ENCODE measurements at places on chromosomes 2 and 18.

GRCh38 chr2:11498543-11499034 is 32.6 kb upstream of the E2F6 start:
- DNase-seq = no peak

GRCh38 chr2:67393237-67393636 is 3.9 kb upstream of the ETAA1 start:
- DNase-seq = no peak

- no peak for DNase-seq
These were observed 126.6 kb upstream of the SLC1A4 start for GRCh38 chr2:64862623-64863022.

GRCh38 chr18:75800331-75800648 is 372.8 kb upstream of the SMIM21 start:
- DNase-seq = no peak

DNA sequence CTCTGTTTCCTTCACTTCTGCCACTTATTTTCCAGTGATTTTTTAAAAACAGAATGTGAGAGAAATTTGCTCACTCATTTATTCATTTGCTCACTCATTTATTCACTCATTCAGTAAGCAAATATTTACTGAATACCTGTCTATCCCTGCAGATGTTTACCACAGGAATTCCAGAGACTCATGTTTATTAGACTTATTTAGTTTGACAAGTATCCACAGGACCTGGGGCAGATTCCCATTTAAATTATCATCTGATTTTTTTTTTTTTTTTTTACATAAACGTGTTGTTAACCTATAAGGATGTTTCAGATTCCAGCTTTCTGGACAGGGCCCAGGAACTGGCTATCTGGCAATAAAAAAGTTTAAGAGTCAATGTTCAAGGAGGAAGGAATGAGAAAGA is 175.1 kb upstream of the ERBB4 start:
- DNase-seq = no peak

DNA sequence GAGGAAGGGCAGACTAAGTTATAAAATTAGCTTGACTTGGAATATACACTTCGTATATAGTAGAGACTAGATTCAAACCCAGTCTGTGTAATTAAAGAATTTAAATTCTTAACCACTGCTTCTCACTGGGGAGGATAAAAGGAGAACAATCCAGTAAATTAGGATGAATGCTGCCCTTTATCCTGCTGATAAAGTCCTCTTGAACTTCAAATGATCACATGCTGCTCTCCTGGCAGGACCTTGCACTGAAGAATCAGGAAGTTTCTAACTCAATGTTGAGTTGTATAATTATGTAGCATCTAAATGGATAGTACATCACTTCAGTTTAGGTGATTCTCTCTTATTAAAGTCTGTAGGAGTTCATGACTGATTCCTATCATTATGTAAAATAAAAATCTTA is 1179.7 kb downstream of the DSC3 start:
- no peak for DNase-seq

- DNase-seq = peak; percentile 27
These were observed 3.3 kb upstream of the HJURP start for GRCh38 chr2:233857511-233858141.

DNA sequence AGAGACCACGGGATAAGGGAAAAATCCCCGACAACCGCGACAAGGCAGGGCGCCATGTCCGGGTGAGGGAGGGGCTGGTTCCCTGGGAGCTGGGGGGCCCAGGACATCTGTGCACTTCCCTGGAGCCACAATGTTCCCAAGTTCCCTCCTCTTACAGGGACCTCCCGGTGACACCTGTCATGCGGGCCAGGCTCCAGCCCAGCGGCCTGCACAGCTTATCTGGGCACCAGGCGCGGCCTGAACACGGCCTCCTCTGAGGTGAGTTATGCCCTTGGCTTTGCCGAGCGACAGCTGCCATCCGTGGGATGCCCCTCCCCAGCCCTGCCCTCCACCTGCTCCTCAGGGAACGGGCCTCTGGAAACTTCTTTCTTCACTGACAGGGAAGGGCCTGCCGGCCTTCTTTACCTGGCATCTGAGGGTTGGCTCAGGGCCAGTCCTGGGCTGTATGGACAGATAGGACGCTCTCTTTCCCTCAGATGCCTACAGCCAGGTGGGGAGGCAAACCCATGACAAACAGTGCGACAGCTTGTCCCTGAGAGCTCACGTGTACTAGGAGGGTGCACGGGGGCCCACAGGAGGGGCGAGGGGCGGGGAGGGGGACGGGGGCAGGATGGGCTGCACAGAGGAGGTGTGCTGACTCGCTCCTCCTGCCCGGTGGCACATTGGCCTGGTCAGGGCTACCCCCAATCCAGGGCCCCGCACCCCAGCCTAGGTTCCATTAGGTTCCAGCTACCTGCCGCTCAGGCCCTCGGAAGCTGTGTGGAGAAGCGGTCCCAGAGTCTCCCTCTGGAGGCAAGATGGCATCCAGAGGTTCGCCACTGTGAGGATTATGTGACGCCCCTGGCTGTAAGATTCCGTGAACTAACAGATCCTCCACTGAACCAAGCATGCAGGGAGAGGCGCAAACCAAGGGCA is 34.9 kb upstream of the HPCAL1 start:
- no peak for DNase-seq

DNA sequence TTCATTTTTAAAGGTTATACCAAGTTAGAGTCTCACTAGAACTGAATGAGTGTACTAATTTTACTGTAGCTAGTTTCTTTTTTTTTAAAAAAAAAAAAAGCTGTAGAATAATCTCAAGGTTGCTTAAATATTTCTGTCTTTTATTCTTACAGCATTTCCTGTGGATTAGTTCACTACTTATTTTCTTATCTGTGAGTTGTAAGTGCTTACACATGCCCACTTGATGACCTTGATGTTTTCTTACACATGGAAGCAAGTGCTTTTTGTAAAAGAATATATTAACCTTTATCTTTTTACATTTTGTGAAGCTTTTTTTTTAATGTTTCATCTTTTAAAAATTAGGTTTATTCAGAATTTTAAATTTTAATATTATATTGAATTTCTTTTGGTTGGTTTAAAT is 57.8 kb downstream of the MSH2 start:
- no peak for DNase-seq

- DNase-seq = no peak
These were observed 206.7 kb downstream of the MGAT5 start for GRCh38 chr2:134460583-134460998.

GRCh38 chr2:17661460-17661859 is 92.2 kb downstream of the SMC6 start:
- DNase-seq = no peak

DNA sequence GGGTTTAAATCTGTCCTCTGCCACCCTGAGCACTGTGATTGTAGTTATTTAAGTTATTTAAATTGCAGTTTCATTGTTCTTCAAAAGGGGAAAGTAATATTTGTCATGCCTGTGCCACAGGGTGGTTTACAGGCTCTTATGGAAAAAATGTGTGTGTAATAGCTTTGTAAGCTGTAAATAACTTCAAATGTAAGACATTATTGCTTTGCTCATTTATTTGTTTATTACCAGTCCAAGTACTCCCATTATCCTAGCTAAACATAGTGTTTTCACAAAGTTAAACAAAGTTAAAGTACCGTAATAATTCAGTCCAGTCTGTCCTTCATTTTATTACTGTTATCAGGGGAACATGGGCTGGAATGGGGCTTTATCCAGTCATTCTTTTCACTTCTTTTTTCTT is 43.4 kb upstream of the IGFBP2 start:
- DNase-seq = no peak

All from T-helper 17 cell (primary cell).